ENCODE measurements at places on chromosomes 7 and 10. TPM values are rescaled to one million over a fixed set of nuclear protein-coding genes. Genes with fewer than 3 reads are reported as not detected.

DNA sequence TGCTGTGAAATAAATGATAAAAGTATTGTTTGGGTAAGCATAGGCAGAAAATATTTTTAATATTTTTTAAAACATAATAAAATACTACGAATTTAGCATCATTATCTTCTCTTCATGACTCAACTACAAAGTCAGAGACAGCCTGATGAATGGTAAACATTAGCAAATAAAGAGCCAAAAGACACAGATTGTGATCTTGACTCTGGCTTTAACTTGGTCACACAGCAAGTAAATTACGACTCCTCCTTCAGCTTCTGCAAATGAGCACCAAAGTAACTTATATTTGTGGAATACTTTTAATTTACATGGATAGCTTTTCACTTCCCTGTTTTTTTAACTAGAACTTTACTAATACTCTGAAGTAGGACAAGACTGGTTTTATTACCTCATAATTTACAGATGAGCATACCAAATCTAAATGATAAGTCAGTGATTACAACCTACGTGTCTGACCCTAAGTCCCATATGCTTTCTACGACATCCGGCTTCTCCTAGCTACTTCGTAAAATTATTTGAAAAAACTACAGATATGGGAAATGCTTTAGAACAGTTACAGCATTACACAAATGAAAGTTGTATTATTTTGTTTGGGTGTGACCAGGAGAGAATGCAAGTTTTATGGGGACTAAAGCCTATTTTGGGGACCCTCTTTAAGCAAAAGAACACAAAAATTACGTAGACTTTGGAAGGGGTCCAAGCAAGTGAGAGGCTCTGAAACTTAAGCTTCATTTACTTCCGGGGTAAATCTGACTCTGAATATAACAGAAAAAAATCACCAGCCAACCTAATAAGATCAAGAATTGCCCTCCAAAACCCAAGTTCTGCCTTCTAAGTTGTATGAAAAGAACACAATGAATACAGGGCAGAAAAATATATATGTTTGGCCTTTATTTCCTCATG lies 133.8 kb downstream of the CPEB3 start:
- no peak for DNase-seq

GRCh38 chr10:23974746-23975272 lies 234.1 kb upstream of the KIAA1217 start:
- DNase-seq: no peak

- no peak for DNase-seq
Observed at GRCh38 chr7:22572937-22573336, 72.9 kb upstream of the STEAP1B start.

DNA sequence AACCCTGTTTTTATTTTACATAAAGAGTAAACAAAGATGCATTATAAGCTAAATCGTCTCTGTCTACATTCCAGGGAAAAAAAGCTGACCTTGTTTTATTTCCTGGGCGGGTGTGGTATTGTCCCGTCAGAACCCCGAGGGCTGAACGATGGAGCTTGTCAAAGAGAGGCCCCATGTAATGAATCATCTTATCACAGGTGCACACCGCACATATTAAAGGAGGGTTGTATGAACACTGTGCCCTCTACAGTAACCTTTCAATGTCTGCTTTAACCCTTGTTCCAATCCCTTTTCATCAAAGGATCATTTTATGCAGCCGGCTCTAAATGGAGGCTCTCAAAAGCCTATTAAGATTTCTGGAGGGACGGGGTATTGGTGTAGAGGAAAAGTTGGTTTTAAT lies 158.5 kb upstream of the YAE1 start:
- no peak for DNase-seq

GRCh38 chr7:23810099-23810498 lies 100.1 kb downstream of the STK31 start:
- no peak for DNase-seq

DNA sequence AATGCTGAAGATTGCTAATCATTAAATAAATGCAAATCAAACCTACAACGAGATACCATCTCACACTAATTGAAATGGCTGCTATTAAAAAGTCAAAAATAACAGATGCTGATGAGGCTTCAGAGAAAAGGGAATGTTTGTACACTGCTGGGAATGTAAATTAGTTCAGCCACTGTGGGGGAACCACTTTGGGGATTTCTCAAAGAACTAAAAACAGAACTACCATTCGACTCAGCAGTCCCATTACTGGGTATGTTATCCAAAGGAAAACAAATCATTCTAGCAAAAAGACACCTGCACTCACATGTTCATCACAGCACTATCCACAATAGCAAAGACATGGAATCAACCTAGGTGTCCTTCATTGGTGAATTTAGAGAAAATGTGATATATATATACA lies 379.0 kb upstream of the CNTNAP2 start:
- no peak for DNase-seq

GRCh38 chr10:132940791-132941465 lies 1.4 kb downstream of the CFAP46 start:
- DNase-seq: no peak

DNA sequence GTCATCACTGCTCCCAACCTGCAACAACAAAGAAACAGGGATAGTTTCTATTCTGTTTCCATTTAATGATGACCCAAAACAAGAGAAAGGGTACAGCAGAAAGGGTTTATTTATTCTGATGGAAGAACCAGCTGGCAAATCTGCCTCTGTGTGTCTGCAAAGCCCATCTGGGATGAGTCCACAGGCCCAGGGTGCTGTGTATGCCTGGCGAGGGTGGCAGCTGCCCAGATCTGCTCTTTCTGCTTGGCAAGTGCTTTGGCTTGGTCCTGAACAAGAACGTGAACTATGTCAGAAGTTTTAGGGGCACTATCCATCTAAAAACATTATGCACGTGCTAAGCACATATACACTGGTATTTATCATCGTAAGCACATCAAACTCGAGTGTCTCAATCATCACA lies 333.8 kb downstream of the CXCL12 start:
- DNase-seq: no peak

DNA sequence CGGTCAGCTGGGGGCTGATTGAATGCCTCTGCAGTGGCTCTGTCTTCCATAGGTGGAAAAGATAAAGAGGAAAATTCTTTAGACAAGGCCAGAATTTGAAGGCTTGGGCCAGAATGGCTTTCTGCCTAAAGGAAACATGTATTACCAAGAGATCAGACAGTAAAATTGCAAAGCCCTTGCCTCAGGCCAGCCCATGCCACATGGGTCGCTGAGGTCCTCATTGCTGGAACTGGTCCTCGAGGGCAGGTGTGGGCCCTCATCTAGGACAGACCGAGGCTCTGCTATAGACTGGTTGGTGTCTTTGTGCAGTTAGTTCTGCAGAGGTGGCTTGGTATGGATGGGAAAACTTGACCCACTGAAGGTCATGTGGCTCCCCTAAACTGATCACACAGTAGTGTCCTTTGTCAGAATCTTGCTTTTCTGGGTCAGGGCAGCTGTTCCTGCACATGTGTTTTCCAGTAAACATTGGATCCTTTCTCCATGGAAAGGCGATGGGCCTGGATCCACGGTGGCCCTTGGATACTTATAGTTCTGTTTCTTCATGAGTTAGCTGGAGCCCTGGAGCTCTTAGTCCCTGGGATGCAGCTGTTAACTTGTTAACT lies 80.4 kb downstream of the TMEM178B start:
- no peak for DNase-seq

DNA sequence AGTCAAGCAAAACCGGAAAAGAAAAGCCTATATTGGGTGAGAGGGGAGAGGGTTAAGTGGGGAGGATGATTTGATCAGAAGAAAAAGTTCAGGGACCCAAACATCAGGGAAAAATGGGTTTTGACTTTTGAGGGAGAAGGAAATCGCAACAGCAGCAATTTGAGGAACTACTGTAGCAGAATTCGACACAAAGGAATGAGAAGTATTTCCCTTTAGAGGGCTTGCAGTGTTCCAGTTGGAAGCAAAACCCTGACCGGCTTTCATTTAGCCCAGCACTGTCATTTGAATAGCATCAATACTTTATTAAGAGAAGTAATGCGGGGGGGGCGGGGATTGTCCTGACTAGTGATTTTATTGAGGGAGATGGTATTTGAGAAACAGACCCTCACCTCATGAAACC lies 37.2 kb upstream of the GATA3 start:
- DNase-seq: no peak

DNA sequence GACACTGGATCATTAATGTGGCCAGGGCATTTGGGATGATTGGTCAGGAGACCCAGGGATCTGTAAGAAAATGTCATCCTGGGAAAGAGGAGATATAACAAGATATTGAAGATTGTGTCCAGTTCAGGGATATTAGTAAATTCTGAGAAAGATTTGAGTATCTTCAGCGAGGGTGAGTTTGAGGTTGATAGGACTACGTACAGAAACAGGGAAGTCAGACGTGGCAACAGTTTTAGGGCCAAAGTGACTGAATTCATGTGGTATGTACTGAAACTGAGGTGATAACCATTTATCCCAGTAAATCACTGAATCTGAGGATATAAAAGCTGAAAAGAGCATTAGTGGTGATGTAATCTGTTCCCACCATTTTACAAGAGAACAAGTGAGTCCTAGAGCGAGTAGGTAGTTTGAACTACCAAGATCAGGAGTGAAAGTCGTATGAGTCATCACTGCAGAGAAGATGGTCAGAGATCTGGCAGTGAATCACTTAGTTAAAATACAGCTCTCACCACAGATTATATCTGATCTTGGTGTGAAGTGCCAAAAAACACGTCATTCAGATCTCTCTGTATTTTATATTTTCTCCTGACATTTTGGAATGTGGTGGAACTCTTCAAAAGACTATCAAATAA lies 220.5 kb downstream of the CDK14 start:
- no peak for DNase-seq

DNA sequence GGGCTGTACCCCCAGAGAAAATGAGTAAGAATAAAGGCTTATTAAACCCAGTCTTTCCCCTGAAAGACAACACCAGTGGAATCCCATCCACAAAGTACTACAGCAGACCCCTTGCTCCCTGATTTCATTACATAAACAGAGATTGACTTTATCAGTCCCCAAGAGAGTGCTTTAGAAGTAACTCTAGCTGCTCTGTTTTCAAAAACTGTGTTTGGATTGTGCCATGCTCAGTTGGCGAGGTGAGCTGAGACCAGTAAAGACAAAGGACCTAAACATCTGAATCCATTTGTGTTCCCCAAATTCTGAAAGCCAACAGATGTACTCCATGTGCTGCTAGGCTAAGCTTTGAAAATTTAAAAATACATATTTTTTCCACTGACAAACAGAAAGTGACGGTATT lies 127.0 kb downstream of the ATE1 start:
- DNase-seq: no peak

DNA sequence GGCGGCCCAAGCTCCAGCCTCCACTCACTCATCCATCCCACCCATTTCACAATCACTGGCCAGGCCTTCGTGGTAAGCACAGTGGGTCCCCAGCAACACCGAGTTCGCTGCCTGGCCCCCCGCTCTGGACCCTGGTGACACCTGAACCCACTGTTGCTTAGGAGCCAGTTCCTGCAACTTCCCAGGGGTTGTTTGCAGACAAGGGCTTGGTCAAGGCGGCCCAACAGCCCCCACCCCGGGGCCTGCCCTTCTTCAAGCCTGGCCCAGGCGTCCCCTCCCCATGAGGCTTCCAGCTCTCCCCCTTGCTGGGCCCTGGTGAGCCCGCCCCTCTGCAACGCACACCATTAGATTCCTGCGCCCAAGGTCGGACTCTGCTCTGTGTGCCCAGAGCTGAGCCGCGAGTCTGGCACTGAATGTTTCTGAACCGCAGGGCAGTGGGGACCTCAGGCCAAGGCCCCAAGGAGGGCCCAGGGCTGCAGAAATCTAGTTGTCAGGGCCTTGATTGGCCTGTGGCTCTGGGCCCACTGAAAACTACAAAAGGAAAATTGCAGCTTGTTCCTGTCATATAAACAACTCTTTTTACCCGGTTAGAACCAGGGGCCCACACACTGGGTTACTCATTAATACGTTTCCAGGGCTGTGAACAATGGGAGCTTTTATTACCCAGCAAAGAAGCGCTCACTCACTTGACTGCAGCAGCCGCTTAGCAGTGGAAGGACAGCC lies 2.1 kb upstream of the COX19 start:
- peak; percentile 91 for DNase-seq

DNA sequence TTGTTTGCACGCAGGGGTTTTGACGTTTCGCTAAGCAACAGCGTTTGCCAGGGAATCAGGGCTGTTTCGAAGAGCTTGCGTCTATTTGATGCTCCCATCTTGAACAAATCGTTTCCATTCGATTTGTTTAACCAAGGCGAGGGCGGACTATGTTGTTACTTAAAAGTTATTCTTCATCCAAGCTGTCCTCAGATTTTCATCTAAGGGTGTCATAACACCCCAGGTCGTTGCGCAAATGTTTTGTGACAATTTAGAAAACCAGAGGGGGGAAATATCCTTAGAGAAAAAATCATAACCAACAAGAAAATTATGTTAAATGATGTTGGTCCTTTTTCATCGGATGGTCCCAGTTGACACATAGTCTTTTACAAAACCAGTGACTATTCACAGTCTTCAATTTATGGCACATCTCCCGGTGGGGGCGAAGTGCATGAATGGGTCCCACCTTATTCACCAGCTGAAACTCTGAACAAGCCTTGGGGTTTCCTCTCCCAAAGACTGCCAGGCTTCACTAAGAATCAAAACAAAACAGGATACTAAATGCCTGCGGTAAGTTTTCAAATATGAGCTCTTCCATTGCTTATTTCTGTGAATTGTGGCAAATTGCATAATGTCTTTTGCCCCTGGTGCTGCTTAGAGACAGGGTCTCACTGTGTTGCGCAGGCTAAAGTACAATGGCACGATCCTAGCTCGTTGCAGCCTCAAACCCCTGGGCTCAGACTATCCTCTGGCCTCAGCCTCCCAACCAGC lies 109.9 kb downstream of the REEP3 start:
- DNase-seq: no peak

Gene ASAH2
- total RNA-seq: 1.4 TPM

Gene NODAL
- not detected for total RNA-seq

Gene KCNMA1
- 9.7 TPM for total RNA-seq

Gene TRIM4
- 15.9 TPM for total RNA-seq

Gene TRIM50
- 5.5 TPM for total RNA-seq

Gene ITGB8
- 11.0 TPM for total RNA-seq

Gene CCDC126
- 3.9 TPM for total RNA-seq

Gene DKK1
- not detected for total RNA-seq

Gene WDR86
- total RNA-seq: 1.1 TPM

Gene VENTX
- 0.09 TPM for total RNA-seq

Gene PLXNA4
- total RNA-seq: 0.44 TPM

Gene KNDC1
- total RNA-seq: 0.59 TPM

Gene ARPC1B
- 51.7 TPM for total RNA-seq

Gene AKR1C1
- 8.5 TPM for total RNA-seq

Gene LRIT2
- total RNA-seq: not detected

All from pancreas (tissue), 10 donors.